Stimulated activated CD4-positive, alpha-beta T cell treated with anti-CD3 and anti-CD28 coated beads, Interleukin-1b, Interleukin-23, amount 100 ng/mL, for 4 hours (primary cell): ENCODE measurements at places on chromosomes 16 and 17.

GRCh38 chr17:48282303-48282702 lies 147.7 kb downstream of the SKAP1 start:
- no peak for DNase-seq

GRCh38 chr16:67647681-67648080 lies 2.7 kb downstream of the CARMIL2 start:
- DNase-seq: no peak

DNA sequence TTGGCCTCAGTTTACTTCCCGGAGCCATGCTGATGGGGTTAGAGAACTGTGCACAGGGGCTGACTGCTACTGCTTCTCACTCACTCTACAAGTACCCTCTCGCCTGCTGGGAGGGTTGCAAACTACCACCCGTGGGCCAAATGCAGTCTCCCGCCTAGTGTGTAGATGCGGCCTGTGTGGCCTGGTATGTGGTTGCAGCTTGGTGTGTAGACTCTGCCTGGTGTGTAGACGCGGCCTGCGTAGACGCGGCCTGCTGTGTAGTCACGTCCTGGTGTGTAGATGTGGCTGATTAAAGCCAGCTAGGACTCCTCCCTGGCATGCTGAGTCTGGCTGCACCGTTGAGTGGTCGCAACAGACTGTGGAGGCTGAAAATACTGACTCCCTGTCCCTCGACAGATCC lies 7.3 kb downstream of the CANT1 start:
- no peak for DNase-seq

DNA sequence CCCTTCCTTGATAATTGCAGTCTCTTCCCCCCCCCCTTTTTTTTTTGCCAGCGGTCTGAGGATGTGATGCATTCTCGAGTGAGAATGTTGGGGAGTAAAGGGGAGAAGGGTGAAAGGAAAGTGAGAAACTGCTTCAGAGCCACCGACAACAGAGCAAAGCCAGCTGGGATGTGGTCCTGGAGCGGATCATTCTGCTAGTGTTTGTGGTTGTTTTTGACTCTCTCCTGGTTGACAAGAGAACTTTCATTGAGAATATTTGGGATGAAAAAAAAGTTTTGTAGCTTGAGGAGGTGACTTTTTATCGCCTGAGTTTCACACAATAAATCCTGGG lies 1.3 kb downstream of the NF1 start:
- DNase-seq: no peak

GRCh38 chr17:59796138-59796537 lies 88.7 kb downstream of the VMP1 start:
- no peak for DNase-seq
